Activated naive CD8-positive, alpha-beta T cell treated with anti-CD3 and anti-CD28 coated beads for 36 hours (primary cell): ENCODE measurements at places on chromosomes 13 and 19. TPM values are rescaled to one million over a fixed set of nuclear protein-coding genes. Genes with fewer than 3 reads are reported as not detected.

FBXW9 gene
- 13.1 TPM for total RNA-seq

SLC25A41 gene
- 0.52 TPM for total RNA-seq

- no peak for DNase-seq
Observed at GRCh38 chr13:31050486-31051400, 111.0 kb downstream of the HSPH1 start.

GRCh38 chr19:13718733-13719132 is 45.6 kb upstream of the MRI1 start:
- DNase-seq: no peak

DNA sequence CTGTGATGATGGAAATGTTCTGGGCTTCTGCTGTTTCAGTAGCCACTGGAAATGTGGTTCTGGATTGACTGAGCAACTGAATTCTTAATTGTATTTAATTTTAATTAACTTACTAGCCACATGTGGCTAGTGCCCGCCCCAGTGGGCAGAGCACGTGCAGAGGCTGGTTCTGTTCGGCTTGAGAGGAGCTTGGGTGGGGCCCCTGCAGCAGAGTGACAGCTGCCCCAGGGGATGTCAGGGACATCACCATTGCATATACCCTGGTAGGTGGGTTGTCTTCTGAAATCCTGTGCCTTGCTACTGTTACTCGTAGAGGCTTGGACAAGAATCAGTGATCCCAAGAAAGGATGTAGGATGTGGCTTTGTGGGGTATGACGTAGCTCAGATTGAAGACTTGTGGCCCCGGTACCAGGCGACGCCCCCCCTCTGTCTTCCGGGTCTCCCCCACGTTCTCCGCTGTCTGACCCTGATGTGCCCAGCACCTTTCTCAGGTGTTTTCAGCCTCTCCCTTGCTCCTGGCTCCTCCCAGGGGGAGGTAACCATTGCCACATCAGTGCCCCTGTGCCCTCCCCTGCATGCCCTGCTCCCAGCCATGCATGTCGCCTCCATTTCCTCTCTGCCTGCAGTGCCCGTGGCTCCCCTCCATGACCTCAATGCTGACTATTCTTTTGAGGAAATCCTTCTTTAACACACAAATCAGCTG is 102.6 kb upstream of the RNF113B start:
- no peak for DNase-seq

- no peak for DNase-seq
Observed at GRCh38 chr13:111262281-111262680, 58.2 kb upstream of the TEX29 start.
